ENCODE measurements at places on chromosomes 6 and 20.

GRCh38 chr6:63792736-63793464 lies 157.3 kb downstream of the PHF3 start:
- no peak for DNase-seq

DNA sequence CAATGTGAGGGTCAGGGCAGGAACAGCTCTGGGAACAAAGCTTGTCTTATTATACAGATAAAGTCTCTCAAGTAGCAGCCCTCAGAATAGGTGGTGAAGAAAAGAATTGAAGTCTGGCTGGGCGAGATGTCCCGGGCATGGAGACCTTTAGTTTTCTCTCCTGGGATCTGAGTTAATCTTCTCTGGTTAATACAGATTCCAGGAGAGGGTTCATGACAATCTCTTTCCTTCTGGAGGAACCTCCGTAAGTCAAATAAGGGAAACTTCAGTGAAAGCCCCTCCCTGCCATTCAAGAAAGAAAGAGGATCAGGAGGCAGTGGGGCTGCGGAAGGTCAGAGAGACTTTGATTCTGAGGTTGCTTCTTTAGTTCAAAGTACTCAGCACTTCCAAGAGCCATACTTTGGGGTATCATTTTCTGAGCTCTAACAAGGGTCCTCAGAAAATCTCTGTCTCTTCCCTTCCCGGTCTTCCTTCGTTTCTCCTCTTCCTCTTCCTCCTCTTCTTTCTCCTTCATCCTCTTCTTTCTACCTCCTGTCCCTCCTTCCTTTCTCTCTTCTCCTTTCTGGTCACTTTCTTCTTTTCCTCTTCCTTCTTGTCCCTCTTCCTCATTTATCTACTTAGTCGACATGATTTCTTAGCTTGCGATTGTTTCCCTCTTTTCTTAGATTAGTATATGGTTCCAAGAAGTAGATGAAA lies 4.6 kb upstream of the ZNF184 start:
- no peak for DNase-seq

DNA sequence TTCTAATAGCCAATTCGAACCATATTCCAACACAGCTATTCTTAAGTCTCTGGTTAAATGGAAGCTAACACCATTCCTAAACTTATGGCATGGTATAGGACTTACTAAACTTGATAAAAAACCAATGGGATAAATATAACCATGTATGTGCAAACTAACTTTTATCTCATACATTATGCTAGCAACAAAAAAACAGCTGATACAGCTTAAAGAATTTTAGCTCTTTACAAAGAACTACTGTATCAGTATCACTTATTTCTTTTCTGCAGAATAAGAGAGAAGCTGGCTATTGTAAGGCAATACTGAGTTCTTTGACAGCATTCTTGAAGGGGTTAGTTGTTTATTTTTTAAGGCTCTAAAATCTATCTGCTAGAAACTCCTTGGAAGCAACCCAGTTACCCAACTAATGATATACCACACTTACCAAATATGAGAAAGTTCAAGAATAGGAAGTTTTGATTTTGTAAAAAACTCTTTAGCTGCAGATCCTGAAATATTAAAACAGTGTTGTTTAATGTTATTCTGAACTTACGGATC lies 44.9 kb downstream of the REPS1 start:
- DNase-seq: no peak

GRCh38 chr20:48025051-48025515 lies 239.8 kb upstream of the SULF2 start:
- DNase-seq: no peak

DNA sequence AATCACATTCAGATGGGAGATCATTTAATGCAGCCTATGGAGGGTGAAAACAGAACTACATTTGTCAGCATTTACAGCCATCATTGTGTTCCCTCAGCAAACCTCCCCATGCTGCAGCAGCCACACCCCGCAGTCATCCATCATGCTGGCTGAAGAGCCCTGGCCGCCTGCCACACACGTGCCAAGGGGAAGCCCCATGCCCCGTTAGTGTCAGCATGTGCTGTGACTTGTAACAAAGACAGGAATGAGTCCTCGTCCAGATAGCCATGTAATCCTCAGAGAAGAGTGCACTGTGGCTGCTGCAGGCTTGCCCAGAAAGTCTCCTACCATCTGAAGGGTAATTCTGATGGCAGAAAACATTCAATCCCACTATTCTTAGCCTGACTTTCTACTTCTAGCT lies 1097.8 kb downstream of the KIF16B start:
- DNase-seq: no peak

DNA sequence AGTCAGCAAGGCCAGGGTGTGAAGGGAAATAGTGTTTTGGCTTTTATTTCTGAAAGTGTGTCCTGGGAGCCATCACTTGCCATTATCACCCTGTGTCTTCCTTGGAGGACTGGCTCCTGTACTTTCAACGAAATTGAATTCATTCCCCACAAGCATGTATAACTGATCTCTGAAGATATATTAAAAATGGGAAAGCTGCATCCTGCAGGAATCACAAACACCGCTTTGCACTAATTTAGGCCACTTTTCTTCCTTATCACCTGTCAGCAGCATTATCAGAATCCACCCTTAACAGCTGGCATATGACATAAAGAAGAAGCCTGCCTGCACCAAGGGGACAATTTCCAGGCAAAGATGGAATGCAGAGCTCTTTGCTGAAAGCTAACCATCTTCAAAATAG lies 56.2 kb downstream of the LAMP5 start:
- no peak for DNase-seq

DNA sequence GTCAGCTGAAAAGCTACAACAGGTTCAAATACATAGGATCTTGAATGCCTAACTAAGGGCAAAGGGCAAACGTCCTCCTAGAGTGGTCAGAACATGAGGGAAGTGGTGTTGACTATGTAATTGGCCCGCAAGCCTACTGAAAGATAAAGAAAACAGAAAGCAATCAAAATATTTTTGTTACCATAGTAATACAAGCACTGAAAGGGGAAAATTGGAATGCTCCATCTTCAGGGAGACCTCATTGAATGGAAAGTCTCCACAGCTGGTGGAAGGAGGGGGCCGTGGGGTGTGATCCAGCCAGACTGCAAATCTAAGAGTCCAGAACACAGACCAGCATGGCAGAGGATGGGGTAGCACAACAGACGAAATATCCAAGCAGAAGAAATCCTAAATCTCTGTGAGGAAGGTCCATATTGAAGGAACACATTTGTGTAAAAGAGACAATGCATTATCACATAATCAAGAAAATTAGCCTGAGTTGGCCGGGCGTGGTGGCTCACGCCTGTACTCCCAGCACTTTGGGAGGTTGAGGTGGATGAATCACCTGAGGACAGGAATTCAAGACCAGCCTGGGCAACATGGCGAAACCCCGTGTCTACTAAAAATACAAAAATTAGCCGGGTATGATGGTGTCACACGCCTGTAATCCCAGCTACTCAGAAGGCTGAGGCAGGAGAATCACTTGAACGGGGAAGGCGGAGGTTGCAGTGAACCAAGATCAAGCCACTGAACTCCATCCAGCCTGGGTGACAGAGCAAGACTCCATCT lies 39.5 kb downstream of the MTFR2 start:
- DNase-seq: no peak

DNA sequence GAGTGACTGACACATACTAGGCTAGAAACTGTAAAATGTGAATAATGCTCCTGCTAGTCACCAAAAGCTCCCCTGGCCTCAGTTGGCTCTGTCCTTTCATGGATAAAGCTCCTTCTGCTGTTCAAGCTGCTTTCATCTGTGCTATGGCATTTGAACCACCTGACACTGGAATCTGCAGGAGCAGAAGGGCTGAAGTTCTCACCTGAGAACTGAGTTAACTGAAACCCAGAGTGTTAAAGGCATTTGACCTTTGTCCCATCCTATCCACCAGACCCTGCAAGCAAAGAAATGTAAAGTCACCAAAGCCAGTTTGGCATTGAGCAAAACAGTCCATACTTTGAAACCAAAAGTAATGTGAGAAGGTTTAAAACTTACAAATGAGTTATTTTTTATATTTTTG lies 77.7 kb downstream of the BMP2 start:
- no peak for DNase-seq

DNA sequence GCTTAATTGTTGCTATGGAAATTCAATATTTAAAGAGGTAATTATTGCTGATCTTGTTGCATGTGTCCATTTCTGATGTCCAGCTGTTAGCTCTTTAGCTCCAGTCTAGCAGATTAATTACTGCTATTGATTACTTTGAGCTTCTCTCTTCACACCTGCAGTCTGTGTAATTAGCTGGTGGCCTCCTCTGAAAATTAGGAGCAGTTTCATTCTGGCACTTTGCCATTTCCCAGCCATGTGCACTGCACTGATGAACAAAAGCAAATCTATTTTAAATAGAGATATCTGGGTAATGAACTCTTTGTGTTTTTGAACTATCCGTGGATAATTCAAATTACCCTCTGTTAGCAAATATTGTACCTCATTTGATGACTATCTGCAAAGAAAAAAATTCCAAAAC lies 275.9 kb downstream of the RNF144B start:
- no peak for DNase-seq

GRCh38 chr20:17870086-17870740 lies 98.4 kb downstream of the SNX5 start:
- DNase-seq: no peak
